ENCODE measurements at places on chromosomes 11 and 22.

- DNase-seq = no peak
Measured at GRCh38 chr11:130476922-130477491, 28.6 kb downstream of the ADAMTS15 start.

DNA sequence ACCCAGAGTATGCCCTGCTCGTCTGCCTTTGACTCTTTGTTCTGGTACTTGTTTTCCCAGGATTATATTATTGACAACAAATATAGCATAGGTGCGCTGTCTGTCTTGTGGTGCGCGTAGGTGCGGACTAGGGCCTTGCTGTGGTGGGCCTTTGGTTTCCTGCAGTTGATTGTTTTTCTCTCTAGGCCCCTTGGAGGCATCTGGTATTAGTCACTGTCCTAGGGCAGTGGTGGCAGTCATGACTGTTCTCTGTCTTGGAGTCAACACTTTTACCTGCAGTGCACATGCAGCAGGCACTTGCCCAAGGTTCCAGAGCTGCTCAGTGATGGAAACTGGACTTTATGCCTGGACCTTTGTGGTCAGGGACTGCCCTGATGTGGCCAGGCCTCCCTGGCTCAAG, 18.6 kb downstream of the PPP6R2 start:
- no peak for DNase-seq

DNA sequence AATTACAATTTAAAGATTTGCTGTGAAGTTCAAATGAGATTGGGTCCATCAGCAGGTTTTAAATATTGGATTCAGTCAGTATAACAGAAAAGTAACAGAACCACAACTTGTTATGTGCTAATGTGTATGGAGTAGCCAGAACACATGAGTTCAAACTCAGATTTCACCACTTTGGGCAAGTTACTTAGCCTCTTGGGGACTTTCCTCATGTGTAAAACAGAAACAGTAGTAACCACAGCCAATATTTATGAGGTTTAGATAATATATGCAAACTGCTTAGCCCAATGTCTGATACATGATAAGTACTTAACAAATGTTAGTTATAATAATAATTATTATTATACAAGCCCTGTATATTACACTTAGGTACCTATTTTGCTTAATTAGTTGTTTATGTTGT, 21.8 kb upstream of the SLC5A12 start:
- DNase-seq = no peak

DNA sequence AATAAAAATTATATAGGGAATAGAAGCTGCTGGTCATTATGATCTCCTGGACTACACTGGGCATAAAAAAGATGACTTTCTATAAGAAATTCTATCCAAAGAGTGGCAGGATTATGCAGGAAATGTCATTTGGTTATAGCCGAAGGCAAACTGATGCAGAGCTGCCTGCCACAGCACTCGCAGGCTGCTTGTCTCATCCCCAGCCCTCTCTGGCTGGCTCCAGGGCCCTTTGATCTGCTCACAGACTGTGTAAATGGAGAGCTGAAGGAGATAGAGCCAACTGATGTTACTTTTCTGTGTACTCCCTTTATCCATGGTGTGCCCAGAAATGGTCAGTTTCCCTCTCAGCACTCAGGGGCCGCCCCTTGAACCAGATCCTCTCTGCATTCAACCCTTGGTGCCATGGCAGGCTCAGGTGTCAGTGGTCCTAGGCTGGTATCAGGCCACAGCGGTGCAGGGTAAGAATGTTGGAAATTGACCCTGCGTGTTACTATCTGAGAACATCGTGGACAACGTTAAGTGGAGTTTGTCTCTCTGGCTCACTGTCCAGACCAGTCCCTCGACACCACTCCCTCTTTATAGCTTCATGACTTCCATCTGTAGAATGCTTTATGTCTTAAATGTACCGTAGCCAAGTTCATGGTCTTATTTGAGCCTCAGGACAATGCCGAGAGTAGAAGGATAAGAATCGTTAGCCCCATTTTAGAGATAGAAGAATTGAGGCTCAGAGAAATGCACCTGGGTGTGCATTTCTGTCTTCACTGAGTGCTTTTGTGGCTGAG, 27.8 kb downstream of the TEAD1 start:
- no peak for DNase-seq

DNA sequence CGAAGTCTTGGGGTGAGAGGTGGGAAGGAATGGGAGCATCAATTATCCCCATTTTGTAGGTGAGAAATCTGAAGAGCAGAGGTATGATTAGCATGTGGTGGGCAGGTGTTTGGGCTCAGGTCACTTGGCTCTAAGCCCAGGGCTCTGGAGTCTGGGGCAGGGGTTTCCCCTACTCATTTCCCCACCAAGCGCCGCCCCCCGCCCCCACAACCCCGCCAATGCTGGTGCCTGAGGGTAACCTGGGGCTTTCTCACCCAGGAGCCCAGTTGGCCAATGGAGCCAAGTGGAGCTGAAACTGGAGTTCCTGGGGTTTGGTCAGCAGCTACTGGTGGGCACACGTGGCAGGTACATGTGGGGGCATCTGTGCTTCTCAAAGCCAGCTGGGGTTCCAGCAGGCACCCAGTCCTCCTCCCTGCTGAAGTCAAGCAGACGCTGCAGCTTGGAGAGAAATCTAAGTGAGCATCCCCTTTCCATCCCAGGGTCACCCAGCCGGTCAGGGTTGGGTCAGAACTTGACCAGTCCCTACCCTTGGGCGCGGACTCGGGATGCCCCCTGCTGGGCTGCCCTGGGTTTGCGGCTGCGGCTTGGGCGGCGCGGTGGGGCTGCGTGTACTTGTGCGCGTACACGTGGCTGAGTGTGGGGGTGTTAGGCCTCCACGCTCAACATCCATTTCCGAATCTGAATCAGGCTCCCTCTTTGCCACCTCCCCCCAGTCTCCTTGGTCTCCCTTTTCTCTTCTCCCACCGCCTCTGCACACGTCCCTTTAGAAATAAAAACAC, 1.7 kb upstream of the CHRM1 start:
- DNase-seq = peak; percentile 68

DNA sequence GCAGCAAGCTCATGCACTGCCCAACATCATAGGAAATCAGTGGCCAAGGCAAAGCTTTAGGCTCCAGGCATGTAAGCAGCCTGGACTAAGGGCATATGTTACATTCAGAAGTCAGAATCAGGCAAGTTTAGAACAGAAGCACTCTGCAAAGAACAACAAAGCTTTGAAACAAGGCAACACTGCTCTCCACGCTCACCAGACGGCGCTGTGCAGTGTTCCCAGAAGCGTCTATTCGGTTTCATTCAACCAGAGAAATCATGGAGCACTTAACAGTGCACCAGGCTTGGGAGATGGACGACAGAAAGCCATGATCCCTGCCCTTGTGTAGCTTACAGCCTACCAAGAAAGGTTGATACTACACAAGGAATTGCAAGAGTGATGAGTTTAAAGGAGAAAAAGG, 555.8 kb downstream of the BUD13 start:
- peak; percentile 65 for DNase-seq

DNA sequence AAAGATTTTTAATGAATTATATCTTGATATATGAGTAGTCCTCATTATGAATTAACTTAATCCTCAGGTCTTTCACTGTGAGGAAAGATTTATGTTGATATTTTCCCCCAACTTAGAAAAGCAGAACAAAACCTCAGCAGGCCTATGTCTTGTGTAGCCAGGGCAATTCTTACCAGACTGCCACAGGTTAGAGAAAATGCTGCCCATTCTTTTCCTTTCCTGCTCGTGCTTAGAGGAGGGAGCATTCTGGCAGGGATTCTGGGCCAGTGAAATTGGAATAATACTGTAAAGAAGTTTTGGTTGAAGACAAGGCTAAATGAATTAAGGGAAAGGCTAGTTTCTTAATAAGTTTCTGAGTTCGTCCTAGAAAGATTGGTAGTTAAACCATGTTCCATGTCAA, 56.6 kb downstream of the ZNRF3 start:
- no peak for DNase-seq

GRCh38 chr22:19663821-19664355, 50.4 kb upstream of the SEPTIN5 start:
- DNase-seq = peak; percentile 82

GRCh38 chr11:47551086-47551485, 1.8 kb downstream of the CELF1 start:
- peak; percentile 64 for DNase-seq

GRCh38 chr22:17964643-17965042, 59.7 kb downstream of the MICAL3 start:
- no peak for DNase-seq

- DNase-seq = no peak
Measured at GRCh38 chr11:12286606-12287005, 90.8 kb upstream of the PARVA start.
